KG1 (cell line): ENCODE measurements at places on chromosomes 12 and 14.

DNA sequence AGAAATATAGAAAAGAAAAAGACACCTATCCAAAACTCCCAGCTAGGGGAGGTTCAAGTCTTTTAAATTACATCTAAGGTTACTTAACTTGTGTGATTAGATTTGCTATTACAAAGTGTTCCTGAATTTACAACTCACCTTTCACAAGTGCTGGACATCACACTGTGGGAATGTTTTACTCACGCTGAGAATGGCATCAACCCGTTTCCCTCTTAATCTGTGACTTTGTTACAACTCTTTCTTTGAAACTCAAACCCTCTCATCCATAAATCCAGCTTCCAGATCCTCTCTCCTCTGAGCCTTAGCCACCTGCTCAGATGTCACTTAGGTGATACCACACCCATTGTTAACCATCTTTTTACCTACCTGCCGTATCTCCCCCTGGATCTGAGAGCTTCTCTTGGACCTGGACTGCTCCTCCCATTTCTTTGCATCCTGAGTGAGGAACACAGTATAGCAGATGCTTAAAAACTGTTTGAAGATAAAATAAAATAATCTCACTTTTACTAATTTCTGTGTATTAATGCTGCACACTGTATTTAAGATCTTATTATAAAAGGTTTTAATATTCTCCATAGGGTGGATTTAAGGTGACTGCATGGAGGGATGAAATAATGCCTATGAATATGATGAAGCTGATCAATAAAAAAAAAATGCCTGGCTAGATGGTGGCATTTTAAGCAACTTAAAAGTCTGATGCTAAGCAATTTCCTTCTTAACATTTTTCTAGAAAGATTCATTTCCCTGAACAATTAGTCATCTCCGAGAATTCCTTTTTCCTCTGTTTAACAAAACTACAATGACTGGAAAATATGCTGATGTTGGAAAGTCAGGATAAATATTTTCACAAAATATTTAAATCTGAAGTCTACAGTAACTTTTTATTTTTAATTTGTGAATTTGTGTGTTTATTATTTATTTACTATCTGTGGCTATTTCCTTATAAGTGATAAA is 39.1 kb upstream of the NAP1L1 start:
- no peak for DNase-seq

DNA sequence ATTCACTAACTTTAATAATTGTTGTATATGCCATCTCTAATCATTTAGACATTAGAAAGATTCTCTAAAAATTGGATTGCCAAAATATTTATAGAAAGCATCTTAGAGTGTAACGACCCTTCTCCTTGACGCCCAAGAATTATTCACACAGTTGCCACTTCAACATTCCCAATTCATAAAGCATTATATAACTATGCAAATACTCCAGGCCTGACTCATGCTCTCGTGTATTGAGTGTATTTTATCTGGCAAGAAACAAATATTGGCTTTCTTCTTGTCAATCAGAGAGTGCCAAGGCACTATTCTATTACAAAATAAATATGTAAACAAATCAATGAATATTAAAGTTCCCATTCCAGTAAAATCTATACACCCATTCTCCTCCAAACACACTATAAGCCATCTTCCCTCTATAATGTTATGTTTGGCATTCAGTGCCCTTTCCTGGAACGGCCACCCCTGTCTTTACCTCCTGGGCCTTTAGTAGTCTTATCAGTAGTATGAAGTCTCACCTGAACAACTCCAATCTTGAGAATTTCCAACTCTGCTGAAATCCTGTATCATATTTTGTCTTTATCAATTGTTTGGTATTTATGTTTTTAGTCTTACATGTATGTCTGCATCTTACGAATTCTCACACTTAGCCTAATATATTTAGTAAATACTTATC is 182.6 kb downstream of the PIK3C2G start:
- no peak for DNase-seq

- no peak for DNase-seq
These were observed 9.5 kb upstream of the CSAD start for GRCh38 chr12:53190108-53190729.

DNA sequence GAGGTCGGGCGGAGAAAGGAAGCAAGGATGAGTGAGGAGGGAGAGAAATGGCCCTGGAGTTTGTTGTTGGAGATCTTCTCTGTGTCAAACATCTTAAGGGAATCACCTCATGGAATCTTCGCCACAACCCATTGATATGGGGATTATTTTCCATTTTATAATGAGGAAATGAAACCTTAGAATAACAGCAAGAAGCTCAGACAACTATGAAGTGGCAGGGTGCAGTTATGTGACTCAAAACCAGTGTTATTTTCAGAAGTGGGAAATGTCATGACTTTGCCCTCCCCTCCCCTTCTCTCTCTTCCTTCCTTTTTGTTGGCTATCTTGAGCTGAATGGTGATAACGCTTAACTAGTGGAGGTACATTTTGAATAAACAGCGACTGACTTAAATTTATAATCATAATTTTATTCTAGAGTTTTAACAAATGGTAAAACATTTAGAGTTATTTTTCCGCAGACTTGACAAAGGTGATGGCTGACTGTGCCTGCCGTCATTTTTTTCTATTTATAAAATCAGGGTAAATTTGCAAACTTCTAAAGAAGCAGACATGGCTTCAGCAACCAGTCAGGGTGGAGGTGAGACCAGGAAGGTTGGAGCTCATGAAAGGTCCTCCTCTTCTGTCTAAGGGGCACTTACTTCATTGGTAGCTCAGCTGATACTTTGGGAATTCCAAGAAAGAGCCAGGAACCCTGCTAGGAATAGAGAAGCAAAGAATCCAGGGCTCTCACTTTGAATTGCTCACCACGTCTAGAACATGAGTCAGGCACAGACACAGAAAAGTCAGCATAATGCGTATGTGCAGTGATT is 232.4 kb downstream of the RGS6 start:
- DNase-seq = no peak

DNA sequence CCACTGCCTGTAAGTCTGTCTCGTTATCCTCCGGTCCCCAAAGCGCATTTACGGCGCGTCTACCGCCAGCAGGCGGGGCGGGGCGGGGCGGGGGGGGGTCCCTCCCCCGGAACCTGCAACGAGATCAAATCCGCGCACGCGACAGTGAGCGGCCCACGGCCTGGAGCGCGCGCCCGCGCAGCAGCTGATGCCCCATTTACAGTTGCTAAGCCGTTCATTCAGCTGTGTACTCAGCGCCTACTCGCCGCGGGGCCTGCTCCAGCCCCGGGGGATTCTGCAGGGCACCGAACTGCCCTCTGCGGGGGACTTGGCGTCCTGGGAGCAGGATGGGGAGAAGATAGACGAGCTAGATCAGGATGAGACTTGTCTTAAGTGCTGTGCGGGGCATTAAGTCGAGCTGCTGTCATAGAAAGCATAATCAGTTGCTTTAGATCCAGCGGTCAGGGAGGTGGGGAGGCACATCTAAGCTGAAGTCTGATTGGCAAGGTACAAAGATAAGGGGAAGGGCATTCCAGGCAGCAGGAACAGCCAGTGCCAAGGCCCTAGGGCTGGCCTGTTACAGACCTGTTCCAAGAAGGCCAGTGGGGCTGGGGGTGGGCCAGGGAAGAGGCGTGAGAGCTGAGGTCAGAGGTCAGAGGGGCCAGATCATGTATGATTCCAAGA is 1.4 kb upstream of the CCDC85C start:
- peak; percentile 29 for DNase-seq

- no peak for DNase-seq
These were observed 11.2 kb downstream of the MARK3 start for GRCh38 chr14:103396463-103396862.
